ENCODE measurements at places on chromosomes 4 and X.

DNA sequence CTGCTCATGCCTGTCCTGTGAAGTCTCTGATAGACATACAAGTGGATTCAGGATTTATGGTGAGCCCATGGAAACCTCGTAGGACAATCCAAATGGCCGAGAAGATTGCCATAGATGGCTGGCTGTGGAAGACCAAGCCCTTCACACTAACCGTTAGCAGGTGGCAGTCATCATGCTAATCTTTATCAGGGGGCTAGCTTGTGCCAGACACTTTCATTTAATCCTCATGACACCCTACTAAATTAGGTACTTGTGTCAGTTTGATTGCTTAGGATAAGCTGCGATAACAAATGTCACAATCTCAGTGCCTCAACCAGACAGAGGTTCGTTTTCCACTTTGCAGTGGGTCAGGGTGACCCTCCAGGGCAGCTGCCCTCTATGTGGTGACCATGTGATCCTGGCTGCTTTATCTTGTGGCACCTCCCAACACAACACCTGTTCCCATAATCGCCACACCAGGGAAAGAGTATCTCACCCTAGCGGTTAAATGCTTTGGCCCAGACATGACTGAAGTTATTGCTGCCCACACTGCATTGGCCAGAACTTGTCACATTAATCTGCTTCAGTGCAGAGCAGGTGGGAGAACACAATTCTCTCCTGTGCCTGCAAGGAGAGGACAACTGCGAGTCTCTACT is 60.8 kb downstream of the REPS2 start:
- no peak for DNase-seq

GRCh38 chr4:104616401-104616820 is 121.7 kb upstream of the CXXC4 start:
- DNase-seq, result no peak

DNA sequence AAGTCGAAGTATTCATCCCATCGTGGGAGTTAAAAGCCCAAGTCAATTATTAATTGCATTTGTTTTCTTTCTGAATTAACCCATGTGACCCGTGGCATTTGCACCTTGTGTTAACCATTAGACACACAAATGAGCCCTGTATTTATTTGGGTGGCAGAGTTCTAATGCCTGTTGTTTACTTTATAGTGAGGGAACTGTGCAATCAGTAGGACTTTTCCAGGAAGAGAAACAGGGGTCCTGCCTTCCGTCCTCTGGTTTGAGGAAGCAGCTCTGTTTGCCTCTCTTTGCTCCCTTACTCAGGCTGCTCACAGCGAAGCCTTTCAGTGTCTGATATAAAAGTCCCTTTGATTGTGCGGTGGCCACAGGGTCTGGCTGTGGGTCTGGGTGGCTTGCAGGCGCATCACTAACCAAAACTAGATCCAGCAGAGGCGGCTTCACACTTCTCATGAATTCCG is 263.6 kb downstream of the PTTG2 start:
- no peak for DNase-seq

DNA sequence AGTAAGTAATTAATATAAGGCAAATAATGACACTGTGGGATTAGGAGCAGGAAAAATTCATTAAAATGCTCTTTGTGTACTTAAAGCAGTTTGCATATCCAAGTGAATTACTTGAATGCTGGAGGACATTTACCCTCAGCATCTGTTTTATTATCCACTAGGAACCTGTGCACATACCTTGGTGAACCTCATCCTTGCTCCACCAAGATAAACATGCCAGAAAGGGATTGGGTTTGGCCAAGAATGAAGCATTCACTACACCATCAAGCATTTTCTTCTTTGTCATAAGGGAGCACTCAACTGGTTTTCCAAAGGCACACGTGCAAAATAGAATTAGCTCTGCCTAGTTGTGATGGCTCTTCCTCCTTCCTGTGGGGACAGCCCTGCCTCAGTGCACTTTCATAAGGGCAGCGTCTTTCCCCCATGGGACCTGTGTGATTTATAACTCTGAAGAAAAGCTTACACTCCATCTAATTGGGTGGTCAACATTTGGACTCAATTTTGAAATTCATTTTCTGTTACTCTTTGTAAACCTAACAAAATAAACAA is 291.7 kb downstream of the USP46 start:
- no peak for DNase-seq

DNA sequence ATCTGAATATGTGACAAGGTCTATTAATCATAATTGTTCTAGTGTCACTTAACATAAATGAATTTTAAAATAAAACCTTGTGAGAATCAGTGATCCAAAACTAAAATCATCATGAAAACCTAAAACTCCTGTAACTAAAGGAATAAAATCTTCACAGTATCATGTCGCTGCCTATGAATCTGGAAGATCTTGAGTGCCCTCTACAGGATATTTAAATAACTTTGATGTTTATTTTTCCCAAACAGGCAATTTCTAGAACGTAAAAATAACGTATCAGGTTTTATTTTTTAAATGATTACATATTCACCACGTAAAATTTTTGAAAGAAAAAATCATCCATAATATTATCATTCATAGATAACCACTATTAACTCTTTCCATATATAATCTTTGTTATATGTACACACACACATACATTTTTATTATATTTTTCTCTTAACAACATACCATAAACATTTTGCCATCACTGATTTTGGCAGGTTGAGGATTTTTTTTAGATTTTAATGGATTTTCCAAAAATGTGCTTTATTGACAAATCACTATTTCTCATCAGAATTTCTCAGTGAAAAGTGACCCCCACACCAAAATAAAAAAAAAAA is 79.6 kb downstream of the COMMD8 start:
- DNase-seq, result no peak

- DNase-seq, result no peak
Observed at GRCh38 chrX:44401151-44401550, 57.7 kb upstream of the EFHC2 start.

DNA sequence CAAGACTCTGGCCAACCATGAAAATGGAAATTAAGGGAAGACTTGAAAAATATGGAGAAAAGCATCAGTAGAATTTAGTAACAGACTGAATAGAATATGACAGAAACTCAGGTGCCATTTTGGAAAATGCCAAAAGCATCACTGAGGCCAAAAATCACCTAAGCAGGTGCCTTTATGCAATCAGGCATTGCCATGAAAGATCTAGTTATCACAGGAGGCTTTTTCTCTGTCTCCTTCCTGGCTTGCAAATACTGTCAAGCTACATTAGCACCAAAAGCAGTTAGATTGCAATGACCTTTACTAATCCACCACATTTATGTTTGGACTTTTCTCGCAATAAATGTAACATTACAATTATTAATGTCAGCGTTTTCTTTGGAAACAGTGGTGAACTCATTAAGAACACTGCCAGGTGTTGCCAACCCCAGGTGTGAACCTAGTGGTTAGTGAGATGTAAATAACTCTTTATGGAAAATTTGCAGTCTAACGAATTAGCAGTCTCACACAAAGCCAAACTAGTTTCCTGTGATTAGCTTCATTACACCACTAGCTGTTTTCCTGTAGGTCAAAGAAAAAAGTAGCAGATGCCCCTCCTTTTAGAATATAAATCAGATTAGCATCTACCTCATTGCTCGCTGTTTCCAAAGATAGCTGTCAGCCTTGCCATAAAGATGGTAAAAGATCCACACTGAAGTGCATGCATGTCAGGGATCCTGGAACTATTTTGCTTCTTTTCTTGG is 1568.4 kb upstream of the TENM3 start:
- DNase-seq, result no peak

DNA sequence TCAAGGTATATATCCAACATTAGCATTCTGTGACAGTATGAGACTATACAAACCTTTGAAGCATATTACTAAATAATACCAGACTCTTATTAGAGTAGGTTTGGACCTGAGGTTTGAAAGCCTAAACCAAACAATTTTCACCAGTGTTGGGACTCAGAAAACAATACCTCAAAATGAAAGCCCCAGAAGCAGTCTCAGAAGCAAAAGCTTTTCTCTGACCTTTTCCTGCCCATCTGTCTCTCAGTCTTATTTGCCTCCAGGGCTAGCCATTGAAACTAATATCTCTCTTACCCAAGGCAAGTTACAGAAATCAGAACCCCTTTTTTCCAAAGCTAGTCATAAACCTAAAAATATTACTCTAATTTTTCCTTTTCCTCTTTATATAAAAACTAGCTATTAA is 163.3 kb downstream of the PTCHD1 start:
- no peak for DNase-seq

DNA sequence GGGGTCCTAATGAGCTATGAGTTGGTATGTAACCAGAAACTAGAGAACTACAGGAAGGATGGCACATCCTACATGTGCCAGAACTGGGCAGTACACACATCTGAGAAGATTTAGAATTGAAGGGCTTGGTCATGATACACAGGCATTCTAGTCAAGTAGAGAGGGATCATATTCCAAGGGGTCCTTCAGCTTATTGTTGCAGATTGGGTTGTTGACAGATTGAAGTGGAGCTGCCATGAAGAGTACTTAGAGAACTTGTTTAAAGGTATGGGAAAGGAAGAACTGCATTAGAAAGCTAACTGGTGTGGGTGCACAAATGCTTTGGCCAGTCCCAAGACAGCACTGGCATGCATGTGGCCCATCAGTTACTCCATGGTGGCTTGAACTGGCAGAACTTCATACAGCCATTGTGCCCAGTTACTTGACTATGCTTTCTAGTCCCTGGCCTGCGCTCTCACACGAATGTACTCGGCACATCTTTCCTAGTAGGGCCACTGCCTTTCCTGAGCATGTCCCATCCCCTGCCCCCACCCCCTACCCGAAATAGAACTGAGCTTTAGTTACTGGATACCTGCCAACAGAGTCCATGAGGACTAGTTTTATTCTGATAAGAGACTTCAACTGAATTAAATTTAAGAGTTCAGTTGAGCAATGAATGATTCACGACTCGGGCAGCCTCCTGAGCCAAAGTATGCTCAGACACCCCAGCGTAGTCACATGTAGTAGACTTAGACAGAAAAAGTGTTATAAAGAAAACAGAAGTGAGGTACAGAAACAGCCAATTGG is 64.0 kb downstream of the CCNG2 start:
- no peak for DNase-seq

DNA sequence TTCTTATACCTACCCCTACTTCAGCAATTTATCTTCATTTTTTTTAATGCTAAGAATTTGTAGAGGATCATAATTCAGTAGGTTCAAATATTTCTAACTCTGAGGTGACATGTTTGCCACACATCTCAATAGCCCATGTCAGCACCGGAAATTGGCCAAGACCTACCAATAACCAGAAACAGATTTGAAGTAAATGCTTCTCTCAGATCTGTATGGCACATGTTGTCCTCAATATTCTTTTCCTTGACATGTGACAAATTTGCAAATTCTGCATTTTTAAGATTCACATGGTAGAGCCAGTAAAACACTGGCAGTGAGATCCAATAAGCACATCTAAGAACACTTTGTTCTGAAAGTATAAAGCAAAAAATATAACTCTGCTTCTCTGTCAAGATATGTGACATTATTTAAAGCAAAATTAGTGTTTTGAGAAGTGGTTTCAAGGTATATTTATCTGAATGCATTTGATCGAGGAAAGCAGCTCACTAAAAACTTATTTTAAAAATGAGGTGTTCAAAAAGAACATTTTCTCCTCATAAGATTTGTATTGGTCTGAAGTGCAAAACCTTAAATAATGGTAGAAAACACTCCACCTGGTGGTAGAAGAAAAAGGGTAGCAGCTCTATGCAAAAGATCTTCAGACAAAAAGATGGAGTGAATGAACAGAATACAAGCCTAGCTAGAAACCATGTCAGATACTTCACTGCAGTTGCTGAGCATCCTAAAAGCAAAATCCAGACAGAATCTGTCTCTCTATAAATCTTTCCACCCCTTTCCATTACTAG is 513.8 kb upstream of the FAM241A start:
- no peak for DNase-seq

- no peak for DNase-seq
Observed at GRCh38 chr4:78244705-78245485, 187.8 kb downstream of the FRAS1 start.

- no peak for DNase-seq
Observed at GRCh38 chrX:128518508-128518907, 466.3 kb upstream of the ACTRT1 start.

DNA sequence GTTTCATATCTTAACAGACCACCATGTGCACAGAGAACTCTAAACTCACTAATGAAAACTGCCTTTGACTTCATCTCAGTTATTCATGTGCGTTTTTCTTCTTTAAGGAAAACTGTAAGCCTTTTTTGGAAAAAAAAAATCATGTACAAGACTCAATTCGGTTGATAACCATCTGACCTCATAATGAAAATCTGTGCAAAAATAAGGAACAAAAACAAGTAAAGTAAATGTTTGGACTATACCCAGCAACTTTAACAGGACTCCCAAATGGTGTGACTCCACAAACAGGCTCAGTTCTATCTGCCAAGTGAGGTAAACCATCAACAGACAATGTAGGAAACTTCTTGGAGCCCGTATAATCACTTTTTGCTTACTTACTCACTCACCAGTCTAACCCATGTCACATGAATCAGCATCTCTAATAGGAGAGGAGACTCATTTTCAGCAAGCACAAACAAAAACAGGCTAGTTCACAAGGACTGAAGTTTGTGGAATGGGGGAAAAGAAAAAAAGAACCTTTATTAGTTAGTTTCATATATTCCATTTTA is 9.3 kb downstream of the APOO start:
- no peak for DNase-seq

GRCh38 chr4:72538006-72538405 is 31.0 kb downstream of the ADAMTS3 start:
- DNase-seq, result no peak

DNA sequence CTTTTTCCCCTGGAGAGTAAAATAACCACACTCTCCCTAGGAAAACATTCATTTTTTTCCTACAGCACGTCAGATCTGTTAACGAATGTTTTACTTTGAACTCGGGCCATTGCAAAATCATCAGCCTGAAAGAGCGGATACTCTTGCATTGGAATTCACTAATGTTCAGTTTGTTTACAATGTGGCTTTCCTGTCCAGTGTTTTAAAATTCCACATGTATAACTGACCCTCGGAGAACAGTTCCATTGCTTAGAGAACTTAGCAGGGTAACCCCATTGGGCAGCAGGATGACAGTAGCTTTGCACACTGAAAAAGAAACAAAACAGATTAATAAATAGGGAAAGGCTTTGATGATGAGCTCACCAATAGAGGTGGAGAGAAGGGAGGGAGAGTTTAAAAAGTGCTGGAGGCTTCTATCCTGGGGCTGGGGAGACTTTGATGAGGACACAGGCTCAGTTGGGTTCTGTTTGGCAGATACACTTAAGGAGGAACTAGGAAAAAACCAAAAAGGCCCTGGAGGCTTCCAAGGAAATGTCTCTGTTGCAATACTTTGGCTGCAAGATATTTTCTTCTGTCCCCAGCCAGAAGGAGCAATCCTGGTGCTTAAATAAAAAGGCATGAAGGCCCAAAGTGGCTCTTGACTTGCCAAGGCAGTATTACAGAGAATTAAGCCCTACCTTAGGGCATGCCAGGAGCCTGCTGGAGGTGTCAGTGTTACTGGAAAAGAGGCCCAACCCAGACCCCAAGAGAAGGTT is 143.1 kb downstream of the ARSF start:
- no peak for DNase-seq
